ENCODE measurements at places on chromosomes 5 and 9. TPM values are rescaled to one million over a fixed set of nuclear protein-coding genes. Genes with fewer than 3 reads are reported as not detected.

GRCh38 chr9:97525451-97525850, 24.0 kb downstream of the TMOD1 start:
- DNase-seq = no peak

DNA sequence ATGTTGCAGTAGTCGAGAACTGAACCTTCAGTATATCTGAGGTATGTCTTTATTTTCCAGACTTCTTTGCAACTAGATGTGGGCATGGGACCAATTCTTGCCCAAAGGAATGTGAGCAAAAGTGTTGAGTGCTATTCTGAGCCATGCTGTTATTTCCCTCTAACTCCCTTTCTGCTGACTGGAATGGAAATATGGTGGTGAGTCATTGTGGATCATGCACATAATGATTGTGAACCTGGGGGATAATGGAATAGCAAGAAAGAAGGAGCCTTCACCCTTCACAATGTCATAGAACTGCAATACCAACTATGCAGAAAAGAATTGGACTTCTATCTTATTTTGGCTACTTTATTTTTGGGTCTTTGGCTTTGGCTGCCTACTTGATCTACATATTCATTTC, 10.3 kb upstream of the DOCK2 start:
- no peak for DNase-seq

DNA sequence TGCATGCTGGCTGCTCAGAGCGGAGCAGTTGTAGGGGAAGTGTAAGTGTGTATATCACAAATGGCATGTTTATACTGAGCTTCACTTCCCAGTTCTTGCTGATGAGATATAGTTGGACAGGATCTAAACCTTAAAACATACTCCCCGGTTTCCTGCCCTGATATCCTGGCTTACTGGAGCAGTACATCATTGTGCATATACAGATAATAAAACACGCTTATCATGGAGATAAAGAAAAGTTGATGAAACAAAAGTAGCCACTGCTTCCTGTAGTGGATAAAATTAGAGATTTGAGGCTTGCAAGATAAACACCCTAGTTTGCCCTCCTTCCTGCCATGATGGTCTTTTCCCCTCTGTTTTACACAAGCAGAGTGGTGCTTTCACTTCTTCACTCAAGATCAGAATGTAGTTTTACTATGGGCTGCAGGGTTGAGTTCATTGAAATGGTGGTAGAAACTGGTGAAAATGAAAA, 15.0 kb downstream of the NPR3 start:
- DNase-seq = no peak

Gene UBE2QL1
- total RNA-seq = 0.60 TPM

DNA sequence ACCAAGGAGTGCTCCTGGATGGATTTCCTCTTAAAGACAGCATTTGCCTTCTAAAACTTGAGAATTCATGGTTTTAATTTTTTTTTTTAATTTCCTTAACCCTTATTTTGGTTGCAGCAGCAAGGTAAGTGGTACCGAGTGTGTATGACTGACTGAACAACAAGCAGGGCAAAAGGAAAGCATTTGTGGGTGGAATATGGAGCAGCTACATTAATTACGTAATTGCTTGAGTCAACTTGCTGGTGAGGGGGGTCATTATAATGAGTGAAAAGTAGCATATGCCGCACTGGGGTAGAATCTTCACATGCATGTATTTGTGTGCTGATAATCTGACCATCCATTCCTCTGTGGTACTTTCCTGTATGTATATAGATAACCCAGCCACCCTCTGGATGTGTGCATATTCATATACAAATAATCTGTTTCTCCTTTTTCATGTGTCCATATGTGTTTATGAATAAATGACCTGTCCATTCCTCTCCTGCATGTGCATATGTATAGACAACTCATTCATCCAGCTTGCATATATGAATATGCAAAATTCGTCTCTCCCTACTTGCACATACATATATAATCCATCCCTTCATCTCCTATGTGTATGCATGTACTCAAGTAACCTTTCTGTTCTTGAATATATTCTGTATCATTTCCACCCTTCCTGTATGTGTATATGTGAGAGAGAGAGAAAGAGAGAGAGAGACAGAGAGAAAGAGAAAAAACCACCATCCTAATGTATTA, 147.5 kb upstream of the RUSC2 start:
- DNase-seq = no peak

DNA sequence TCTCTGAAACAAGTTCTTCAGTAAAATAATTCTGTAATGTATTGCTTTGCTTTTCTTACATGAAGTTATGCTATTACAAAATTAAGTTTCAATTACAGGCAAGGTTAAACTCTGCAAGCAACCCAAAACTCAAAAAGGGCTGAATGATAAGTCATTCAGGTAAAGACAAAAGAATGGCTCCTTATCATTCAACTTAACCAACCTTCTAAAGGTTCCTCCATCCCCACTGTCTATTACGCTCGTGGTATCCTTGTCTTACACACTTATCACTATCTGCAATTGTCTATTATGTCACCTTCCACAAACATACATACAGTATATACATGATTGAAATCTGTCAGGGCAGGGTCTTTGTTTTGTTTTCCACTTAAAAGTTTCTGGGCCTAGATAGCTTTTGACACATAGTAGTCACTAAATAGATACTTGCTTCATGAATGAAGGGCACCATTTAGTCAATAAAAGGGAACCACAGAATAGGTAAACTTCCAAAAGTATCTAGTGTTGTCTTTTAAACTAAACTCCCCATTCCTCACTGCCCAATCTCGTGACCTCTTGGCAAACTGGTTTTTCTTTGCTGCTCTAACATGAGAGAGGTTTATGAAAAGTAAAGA, 6.9 kb downstream of the RPL37 start:
- no peak for DNase-seq

- no peak for DNase-seq
Measured at GRCh38 chr9:32918628-32919027, 82.8 kb downstream of the APTX start.

Gene OMD
- 56.2 TPM for total RNA-seq

Gene NRARP
- 4.2 TPM for total RNA-seq

DNA sequence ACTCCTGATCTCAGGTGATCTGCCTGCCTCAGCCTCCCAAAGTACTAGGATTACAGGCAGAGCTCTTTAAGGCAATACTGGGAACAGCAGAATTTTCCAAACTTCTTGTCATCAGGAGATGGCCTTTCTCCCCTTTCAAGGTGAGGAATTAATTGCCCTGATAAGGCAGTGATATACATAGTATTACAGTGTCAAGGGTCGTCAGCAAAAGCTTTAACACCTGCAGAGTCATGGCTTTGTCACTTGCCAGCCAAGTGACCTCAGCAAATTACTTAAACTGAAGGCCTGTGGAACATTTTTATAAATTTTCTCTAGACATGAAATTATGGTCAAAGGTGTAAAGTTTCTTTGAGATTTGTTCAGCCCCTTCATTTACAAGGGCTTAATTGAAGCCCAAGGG, 59.5 kb downstream of the FBXO38 start:
- DNase-seq = no peak

- DNase-seq = no peak
Measured at GRCh38 chr9:21542787-21543186, 60.7 kb upstream of the IFNE start.

Gene EDIL3
- 15.9 TPM for total RNA-seq

Measured in tibial nerve (tissue), 4 donors.